NCI-H524 treated with DMSO at 0.1 percent for 48 hours (cell line): ENCODE measurements at places on chromosomes 16 and 17.

GRCh38 chr16:56779906-56780305, 50.0 kb downstream of the NUP93 start:
- DNase-seq, result no peak

- DNase-seq, result no peak
These were observed 301.4 kb downstream of the MAF start for GRCh38 chr16:79298894-79299799.

GRCh38 chr16:79972053-79972704, 371.6 kb upstream of the MAF start:
- DNase-seq, result no peak

- DNase-seq, result no peak
These were observed 61.5 kb upstream of the BCAR1 start for GRCh38 chr16:75312875-75313274.

DNA sequence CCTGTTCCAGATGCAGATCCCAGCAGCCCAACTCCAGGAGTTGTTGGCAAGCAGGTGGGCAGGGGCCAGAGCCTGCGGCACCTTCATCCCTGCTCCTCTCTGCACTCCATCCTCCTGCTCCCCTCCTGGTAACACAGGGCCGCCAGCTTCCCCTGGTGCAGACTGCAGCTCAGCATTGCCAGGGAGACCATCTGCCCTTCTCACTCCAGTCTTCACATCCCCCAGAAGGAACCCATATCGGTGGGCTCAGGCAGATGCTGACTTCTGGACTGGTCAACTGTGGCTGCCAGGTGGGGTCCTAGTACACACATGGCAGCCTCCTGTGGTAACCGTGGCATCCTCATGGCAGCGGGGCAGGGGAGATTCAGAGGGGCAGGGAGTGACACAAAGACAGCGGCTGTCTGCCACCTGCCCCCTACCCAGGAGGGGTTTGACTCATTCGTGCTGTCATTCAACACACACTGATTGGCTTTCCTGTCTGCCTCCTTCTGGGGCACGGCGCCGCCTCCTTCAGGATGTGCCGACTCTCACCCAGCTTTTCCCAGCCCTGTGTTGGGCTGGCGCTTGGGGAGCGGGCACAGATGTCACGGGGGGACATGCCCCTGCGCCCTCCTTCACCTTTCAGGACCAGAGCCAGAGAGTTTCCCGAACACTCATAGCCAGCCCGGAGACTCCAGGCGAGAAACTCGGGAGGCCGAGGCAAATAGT, 120.9 kb downstream of the CMIP start:
- no peak for DNase-seq

- no peak for DNase-seq
These were observed 49.1 kb downstream of the STAT5A start for GRCh38 chr17:42337442-42337841.

DNA sequence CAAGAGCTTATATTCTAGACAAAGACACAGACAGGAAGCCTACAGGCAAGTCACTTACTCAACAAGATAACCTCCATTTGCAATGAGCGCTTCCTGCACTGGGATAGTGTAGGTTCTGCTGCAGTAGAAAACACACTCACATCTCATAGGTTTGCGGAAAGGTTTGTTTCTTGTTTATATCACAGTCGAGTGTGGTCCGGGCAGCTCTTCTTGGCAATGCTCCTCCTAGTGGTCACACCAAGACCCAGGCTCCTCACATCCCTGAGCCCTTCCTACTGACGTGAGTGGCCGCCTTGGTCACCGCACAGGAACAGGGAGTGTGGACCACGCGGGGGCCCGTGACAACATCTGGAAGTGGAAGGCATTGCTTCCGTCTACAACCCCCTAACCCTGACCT, 48.0 kb upstream of the RBFOX3 start:
- peak; percentile 54 for DNase-seq

DNA sequence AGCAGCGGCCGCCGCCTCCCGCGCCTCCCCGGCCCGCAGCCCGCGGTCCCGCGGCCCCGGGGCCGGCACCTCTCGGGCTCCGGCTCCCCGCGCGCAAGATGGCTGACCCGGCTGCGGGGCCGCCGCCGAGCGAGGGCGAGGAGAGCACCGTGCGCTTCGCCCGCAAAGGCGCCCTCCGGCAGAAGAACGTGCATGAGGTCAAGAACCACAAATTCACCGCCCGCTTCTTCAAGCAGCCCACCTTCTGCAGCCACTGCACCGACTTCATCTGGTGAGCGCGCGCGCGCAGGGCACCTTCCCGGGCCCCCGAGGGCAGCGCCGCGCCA, 258 bp downstream of the PRKCB start:
- DNase-seq, result no peak

DNA sequence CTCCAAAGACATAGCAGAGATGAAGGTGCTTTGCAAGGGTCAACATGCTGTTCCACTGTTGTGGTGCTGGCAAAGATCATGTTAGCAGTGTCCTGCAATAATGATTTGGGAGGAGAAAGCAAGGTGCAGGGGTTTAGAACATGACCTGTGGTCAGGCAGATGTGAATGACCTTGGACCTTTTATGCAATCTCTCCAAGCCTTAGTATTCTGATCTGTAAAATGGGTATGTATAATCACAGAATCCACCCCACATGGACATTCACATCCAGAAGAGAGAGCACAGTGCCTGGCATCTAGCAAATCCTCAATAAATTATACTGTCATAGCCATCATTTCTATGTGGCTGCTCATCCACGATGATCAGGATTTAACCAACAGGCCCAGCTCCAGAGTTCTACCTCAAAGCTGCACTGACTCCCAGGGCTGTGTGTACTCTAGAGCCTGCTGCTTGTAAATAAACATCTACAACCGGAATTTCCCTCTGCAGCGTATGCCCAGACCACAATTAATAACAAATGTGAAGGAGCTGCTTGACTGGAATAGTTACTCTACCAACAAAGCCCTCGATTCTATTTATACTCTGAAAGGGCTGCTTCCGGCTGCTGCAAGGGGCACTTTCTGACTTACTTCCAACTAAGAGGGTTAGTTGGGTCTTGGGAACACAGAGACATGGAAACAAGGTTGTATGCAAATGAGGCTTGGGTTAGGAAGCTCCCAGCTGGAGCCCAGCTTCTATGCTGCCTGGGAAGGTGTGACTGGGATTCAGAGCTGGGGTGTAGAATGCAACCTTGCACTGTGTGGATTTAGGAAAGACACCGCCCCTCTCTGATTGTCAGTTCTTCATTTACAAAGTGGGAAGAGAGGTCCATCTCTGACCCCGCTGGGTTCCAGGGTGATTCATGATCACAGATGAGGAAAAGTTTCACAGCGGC, 265.2 kb downstream of the XYLT1 start:
- DNase-seq, result no peak

- DNase-seq, result no peak
These were observed 43.8 kb downstream of the SLC6A2 start for GRCh38 chr16:55699616-55700015.

- no peak for DNase-seq
These were observed 536.8 kb downstream of the NPIPA7 start for GRCh38 chr16:16915771-16916170.

GRCh38 chr17:36848008-36848902, 89.0 kb upstream of the LHX1 start:
- DNase-seq, result no peak

DNA sequence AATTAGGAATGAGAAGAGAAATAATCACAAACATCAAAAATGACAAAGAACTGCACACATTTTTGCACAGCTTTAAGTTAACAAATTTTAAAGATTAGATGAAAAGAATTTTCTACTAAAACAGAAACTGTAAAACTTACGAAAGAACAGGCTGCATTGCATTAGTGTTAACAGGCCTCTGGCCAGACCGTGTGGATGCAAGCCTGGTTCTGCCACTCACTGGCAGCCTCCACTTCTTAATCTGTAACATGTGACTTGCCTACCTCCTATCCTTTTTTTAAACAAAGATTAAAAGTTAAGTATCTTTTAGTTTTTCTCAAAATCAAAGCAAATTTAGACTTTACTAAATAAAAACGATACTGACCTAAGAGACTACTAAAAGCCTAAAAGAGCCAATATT, 37.5 kb downstream of the CREBBP start:
- DNase-seq, result no peak

DNA sequence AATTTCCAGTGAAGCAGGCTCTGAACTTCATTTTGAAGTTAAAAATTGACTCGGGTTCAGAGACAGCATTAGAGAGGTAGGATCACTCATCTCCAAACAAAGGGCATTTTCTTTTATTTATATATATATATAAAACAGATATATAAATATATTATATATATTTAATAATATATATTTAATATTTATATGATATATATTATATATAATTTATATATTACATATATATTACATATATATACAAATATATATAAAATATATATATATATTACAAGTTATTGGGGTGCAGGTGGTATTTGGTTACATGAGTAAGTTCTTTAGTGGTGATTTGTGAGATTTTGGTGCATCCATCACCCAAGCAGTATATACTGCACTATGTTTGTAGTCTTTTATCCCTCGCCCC, 320.8 kb downstream of the MAP2K6 start:
- DNase-seq, result no peak
